ENCODE measurements at places on chromosomes 7 and 10.

GRCh38 chr10:89540420-89540949, 5.1 kb upstream of the SLC16A12 start:
- DNase-seq = no peak

GRCh38 chr7:140041659-140042385, 20.9 kb downstream of the PARP12 start:
- no peak for DNase-seq

- DNase-seq = no peak
These were observed 860 bp downstream of the ZEB1 start for GRCh38 chr10:31319602-31320549.

DNA sequence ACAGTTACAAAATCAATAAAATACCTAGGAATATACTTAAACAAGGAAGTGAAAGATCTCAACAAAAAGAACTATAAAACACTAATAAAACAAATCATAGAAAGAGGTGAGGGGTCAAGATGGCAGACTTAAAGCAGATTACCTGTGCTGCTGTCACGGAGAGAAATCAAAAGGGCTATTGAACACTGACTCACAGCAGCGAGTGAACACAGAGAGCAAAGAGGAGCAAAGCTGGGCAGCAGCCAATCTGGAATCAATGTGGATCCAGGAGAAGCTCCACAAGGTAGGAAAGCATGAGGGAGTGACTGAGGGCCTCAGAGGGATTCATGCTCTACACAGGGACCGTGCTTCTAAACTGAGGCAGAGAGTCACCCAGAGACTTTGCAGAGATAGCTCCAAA, 562.0 kb upstream of the SEMA3D start:
- no peak for DNase-seq

GRCh38 chr10:76681153-76681552, 956.5 kb downstream of the KCNMA1 start:
- DNase-seq = no peak

DNA sequence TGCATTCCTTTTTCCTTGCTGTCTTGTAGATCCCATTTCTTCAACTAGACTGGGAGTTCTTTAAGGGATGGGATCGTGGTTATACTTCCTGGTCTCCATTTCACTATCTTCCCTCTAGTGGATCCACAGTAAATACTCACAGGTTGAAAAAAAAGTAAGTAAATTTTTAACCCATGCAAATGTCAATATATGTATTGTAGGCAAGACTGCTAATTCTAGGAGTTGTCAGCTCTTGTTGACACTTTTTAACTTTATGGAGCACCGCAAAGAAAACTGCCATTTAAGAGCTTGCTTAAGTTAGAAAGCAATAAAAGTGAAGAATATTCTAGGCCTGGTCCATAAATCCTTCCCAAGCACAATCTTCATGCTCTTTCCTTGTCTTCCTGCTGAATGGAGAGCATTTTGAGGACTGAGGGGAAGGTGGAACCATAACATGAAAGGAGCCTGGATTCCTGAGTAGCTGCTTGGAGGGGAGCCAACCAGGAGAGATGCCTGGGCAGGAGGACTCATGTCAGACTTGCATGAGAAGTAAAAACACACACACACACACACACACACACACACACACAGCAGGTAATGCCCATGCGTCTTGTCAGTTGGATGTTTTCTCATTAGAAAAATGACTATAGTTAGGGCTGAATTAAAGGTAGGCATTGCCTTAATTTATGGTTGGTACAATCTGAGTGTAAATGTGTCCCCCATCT, 32.2 kb downstream of the VWA2 start:
- no peak for DNase-seq

DNA sequence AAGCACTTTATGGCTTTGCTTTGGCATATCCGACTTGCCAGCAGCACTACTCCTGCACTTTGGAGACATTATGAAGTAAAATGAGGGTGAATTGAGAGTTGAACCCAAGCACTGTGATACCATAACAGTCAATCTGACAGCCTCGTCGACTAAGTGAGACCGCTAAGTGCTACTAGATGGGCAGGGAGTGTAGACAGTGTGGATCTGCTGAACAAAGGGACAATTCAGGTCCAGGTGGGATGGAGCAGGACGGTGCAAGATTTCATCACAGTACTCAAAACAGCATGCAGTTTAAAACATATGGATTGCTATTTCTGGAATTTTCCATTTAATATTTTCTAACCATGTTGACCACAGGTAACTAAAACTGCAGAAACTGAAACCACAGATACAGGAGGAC, 20.8 kb upstream of the PRTFDC1 start:
- no peak for DNase-seq

DNA sequence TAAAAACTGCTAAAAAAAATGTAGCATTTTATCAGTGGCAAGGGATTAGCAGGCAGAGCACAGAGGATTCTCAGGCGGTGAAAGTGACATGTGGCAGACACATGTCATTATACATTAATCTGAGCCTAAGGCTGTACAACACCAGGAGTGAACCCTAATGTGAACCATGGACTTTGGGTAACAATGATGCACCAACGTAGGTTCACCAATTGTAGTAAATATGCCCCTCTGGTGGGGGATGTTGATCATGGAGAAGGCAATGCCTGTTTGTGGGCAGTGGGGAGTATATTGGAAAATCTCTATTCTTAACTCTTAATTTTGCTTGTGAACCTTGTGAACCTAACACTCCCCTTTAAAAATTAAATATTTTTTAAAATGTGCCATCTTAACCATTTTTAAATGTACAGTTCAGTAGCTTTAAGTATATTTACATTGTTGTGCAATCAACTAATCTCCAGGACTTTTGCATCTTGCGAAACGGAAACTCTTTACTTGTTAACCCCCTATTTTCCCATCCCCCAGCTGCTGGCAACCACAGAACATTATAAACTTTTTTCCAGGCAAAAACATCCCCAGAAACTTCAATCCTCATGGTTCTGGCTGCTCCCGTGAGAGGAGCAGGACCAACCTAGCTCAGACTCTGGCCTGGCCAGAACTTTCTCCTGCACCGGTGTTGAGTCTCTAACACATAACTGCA, 29.9 kb downstream of the LRRC20 start:
- DNase-seq = no peak

DNA sequence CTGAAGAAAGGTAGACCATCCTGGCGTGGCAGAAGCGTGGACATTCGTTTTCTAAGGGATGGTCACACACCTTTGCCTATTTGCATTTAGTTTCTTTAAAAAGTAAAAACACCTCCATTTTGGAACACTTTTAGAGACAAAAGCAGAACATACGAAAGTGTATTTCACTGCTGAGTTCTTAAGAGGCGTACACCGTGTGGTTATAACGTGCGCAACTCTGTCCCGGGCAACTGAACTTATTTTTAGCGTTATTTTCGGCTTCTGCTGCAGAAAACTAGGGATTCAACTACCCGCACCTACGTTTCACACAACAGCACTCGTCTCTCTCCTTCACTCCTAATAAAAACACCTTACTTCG, 557 bp upstream of the LSM8 start:
- DNase-seq = no peak

DNA sequence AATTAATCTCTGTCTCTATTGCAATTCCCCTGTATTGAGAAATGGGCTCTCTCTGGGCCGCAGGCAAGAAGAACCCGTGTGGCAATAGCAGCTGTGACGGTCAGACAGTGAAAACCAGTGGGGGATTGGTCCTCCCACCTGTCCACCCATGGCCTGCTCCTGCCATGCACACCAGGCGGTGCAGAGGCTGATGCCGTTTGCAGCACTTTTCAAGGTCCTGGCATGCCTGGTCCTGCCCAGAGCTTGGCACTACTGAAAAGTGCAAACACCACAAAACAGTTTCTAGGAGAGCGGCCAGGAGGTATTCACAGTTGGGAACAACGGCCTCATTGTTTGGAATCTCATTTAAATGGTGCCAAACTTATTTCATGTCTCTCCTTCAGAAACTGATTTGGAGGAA, 41.5 kb downstream of the PSPH start:
- DNase-seq = peak; percentile 49

GRCh38 chr7:91995391-91996105, 54.9 kb downstream of the AKAP9 start:
- no peak for DNase-seq

GRCh38 chr7:63521-64021, 128.8 kb upstream of the FAM20C start:
- no peak for DNase-seq

DNA sequence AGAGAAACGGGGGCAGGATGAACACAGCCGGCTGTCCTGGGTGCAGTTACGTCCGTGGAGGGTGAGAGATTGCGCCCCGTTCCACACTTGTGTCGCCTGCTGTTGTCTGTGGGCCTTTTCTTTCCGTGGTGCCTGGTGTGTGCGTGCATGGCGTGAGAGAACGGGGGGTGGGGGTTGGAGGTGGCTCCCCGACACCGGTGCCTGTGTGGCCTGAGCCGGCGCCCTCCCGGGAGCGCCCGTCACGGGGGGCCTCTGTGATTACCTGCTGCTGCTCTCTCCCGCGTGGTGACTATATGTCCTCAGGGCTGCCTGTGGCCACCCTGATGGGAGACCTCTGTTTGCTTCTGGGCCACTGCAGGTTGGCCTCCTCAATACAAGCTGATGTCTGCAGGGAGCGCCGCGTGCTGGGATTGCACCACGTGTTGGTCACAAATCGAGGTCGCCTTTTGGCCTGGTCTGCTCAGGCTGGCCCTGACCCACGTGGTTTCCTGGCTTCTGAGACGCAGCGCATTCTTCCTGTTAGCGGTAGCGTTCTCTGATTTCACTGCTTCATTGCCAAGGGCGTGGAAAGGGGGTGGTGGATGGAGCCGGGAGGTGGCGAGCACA, 10.9 kb upstream of the AP5Z1 start:
- no peak for DNase-seq

Measured in fibroblast of gingiva (primary cell).